ENCODE measurements at places on chromosomes 3 and 15.

DNA sequence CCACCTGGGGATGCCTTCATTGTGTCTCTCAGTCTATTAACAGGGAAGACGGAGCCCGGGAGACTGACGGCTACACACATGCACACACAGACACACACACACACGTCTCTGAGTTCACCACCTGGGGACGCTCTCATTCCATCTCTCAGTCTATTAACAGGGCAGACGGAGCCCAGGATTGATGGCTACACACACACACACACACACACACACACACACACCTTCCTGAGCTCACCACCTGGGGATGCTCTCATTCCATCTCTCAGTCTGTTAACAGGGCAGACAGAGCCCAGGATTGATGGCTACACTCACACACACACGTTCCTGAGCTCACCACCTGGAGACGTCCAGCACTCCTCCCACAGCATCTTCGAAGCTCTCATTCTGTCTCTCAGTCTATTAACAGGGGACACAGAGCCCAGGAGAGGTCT, 143.9 kb downstream of the OR4M2 start:
- DNase-seq = no peak

DNA sequence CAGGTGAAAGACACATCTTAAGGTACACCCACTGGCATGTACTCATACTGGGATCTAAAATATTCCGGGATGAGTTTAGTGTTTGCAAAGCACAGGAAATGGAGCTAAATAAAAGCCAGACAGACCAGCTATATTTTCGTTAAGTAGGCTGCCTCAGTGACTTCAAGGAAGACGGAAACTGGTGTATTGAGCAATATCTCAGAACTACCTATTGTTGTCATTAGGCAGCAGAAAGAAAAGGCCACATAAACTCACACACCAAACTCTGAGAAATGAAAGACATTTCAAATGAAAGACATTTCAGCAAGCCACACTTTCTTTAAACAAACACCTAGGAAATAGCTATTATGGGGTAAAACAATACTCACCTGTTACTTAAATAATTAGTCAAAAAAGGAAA, 761.7 kb upstream of the SEMA6D start:
- DNase-seq = no peak

DNA sequence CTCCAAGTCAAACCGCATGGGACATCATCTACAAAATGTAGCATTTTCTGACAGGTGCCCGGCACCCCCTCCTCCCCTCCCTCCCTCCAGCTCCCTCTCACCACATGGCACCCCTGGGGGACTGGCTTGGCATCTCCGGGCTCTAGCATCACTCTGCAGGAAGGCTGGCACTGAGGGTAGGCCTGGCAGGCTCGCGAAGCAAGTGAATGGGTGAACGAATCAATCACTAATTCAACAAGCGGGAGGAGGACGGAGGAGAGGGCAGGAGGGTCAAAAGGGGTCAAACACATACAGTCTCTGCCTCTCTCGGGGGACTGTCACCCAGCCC, 155.7 kb downstream of the NUP210 start:
- no peak for DNase-seq

DNA sequence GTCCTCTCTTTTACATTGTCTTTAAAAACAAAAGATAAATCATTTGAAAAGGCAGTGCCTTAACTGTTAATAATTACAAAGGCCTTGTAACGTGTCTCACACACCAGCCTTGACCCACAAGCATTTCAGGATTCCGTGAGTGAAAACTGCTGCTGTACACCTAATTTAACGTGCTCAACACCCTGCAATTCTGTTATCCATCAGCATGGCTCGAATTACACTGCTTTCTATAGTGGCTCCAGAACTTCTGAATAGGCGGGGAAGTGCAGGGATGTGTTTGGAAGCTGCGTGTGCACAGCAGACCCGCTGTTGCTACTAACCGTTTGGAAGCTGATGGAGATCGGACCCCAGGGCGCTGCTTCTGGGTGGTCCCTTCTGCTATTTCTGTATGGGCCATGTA, 9.9 kb upstream of the ETFA start:
- no peak for DNase-seq

GRCh38 chr15:51097553-51098330, 3.0 kb upstream of the TNFAIP8L3 start:
- DNase-seq = no peak
